ENCODE measurements at places on chromosomes 12 and 14.
A peak's percentile ranks its signal among the peaks of the same experiment; 100 is the strongest.

- DNase-seq, result peak; percentile 42
These were observed 341.3 kb downstream of the SLC16A7 start for GRCh38 chr12:59937148-59937547.

DNA sequence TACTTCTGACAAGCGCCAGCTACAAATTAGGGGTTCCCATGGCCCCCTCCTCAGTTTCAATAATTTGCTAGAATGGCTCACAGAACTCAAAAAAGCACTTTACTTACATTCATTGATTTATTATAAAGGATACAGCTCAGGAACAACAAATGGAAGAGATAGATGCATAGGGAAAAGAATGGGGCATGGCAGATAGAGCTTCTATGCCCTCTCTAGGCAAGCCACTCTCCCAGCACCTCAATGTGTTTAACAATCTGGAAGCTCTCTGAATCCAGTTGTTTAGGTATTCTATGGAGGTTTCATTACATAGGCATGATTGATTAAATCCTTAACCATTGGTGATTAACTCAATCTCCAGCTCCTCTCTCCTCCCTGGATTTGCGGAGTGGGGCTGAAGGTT, 184.5 kb upstream of the DAAM1 start:
- no peak for DNase-seq

- no peak for DNase-seq
These were observed 35.3 kb downstream of the PSMC1 start for GRCh38 chr14:90291699-90292098.

- DNase-seq, result peak; percentile 82
These were observed 59.1 kb upstream of the OTOGL start for GRCh38 chr12:80040075-80040738.

DNA sequence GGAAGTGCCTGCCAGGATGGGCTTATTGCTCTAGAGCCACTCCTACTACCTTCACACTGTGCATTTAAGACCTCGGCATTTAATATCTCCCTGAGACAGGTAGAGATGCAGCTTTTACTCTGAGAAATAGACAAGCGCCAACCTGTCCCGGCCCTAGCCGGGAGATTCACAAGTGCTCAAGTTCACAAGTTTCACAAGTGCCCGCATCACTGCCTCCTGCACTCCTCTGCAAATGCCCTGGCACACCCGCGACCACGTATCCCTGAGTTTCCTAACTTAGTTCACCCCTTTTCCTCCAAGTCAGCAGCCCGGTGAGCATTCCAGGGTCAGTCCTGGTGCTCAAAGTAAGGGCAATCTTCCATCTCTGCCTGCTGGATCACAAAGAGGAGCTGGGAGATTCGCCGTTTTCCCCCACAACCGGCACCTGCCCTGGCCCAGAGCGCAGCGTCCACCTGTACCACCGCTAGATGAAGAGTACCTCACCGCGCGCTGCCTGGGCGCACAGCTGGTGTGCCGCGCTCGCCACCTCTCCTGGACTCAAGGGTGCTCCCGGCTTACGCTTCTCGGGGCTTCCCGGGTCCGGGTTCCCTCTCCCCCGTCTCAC, 5.0 kb upstream of the SLC38A4 start:
- DNase-seq, result no peak

GRCh38 chr12:130709151-130709970, 6.7 kb downstream of the RIMBP2 start:
- no peak for DNase-seq

- no peak for DNase-seq
These were observed 63.1 kb upstream of the CNOT2 start for GRCh38 chr12:70180130-70180529.

DNA sequence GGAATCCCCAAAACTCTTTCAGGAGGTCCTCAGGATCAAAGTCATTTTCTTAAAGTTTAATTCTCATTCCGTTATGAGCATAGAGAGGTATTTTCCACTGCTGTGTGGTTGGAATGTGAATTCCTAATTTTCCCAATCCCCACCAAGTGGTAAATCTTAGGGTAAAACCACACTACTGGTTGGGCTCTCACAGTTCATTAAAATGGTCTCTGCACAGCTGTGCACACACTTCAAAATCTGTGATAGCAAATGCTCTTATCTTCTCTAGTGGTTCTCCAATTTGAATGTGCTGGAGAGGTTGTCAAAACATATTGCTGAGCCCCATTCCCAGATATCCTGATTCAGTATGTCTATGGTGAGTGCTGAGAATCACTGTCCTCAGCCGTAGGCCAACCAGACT, 189.1 kb downstream of the BMP4 start:
- no peak for DNase-seq

Measured in fibroblast of skin of right quadriceps (primary cell).